ENCODE measurements at places on chromosomes 4 and X.

- no peak for DNase-seq
These were observed 236.7 kb downstream of the ASMT start for GRCh38 chrX:1851527-1851926.

DNA sequence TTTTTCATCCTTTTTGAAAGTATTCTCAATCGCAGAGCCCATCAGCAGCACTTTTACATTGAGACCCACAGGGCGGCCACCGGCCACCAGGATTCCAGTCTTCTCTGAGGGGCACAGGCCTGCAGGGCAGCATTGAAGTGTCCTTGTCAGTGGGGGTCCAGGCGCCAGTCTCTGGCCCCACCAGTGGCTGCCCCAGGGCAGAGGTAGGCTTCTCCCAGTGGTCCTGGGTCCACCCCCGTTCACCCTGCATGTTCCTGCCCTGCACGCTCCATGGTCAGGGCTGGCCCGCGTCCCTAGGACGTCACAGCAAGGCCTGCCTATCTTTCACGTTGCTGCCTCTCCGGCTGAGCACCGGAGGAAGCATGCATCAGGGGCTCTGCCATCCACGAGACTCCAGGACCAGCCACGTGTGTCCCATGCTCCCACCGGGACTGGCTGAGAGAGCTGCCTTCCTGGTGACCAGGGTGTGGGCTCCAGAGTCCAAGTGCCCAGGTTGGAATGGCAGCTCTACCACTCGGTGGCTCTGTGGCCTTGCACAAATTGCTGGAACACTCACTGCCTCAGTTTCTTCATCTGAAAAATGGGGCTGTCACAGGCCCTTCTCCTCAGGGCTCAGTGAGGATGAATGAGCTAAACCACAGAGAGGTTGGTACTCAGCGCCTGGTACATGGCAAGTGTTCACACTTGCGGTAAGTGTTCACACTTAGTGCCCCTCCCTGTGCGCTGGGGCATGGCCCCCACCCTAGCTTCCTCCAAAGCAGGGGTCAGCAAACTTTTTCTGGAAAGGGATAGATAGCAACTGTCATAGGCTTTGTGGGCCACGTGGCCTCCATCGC is 30.7 kb upstream of the JAKMIP1 start:
- no peak for DNase-seq

GRCh38 chr4:8238515-8239053 is 31.0 kb upstream of the HTRA3 start:
- DNase-seq, result no peak

GRCh38 chrX:16770970-16771482 is 15.2 kb upstream of the TXLNG start:
- no peak for DNase-seq

- DNase-seq, result no peak
These were observed 5.7 kb downstream of the MAGEE1 start for GRCh38 chrX:76433219-76433618.

DNA sequence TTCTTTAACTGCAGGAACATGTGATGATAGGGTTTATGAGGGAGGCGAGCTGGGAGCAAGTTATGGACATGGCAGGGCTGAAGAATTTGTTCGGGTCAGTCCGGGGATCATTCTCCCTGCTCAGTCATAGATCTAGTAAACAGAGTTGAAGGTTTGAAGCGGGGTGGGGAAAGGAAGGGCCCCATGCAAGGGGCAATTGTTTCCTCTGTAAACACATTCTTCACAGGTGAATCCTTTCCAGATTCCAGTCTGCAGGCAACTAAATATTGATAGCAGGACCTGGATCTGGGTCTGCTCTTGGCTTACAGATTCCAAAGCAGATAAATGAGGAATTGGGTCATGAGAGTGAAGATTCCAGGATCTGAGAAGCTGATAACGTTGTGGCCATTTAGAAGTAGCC is 44.3 kb upstream of the ARHGAP24 start:
- DNase-seq, result no peak

GRCh38 chr4:64539234-64539849 is 130.1 kb upstream of the TECRL start:
- DNase-seq, result peak; percentile 8

DNA sequence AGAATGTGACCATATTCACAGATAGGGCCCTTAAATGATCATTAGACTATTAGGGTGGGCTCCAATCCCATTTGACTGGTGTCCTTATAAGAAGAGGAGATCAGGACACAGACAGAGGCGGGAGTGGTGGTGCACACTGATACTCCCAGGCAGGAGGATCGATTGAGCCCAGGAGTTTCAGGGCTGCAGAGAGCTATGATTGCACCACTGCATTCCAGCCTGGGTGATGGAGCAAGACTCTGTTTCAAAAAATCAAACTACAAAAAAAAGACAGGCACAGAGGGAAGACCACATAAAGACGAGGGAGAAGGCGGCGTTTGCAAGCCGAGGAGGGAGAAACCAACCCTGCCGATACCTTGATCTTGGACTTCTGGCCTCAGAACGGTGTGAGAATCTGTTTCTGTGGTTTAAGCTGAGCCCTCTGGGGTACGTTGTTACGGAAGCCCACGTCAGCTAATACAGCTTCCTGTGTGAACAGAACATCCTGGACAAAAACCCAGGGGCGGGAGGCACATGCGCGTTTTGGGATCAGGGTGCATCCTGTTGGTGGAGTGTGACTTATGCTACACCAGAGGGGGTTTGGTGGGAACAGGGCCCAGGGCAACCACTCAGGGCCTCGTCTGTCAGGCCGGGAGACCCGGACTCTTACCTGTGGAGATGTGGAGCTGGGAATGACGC is 211.8 kb upstream of the PSAPL1 start:
- no peak for DNase-seq

GRCh38 chr4:121277194-121278105 is 103.4 kb downstream of the QRFPR start:
- DNase-seq, result no peak

DNA sequence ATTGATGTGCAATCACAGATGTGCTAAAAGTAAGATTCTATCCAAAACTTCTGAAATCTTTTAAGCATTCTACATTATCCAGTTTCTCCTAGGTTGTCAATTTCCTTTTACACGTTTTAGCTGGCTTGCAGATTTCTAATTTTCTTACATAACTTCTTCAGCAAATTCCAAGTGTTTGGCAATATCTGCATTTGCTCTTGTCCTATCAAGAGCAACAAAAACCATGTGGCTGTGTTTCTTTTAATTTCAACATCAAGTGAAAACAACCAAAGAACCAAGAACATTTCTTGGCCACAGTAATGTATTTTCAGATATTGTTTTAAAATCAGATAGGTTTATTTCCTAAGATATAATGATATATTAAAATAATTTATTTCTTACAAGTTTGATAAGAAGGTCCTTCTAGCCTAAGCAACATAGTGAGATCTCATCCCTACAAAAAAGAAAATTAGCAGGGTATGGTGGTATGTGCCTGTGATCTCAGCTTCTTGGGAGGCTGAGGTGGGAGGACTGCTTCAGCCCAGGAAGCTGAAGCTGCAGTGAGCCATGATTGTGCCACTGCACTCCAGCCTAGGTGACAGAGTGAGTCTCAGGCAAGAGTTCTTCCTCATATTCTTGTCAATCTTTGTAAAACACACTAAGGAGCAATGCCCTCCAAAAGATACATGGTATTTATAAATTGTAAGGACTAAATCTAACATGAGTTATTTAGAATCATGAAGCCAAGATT is 131.4 kb upstream of the NAP1L5 start:
- DNase-seq, result no peak

DNA sequence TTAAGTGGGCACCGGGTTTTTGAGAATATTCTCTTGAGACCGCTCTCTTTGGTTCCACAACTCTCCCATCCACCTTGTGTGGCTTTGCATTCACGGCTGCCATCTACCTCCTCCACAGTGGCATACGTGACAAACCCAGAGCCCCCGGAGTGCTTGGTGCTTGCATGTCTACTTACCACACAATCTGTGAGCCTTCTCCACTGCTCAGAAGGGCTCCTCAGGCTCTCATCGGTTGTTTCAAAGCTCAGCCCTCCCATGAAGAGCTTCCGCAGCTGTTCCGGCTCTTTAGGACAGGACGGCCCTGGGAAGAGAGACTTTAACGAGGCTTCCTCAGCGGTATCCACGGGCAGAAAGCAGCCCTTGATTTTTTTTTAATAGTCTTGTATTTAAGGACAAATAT is 167.6 kb upstream of the ANK2 start:
- no peak for DNase-seq

- DNase-seq, result no peak
These were observed 79.9 kb downstream of the SLC9A6 start for GRCh38 chrX:136065044-136065671.

GRCh38 chrX:13357925-13358324 is 38.1 kb upstream of the ATXN3L start:
- no peak for DNase-seq

GRCh38 chr4:156824451-156825060 is 147.0 kb downstream of the PDGFC start:
- no peak for DNase-seq

DNA sequence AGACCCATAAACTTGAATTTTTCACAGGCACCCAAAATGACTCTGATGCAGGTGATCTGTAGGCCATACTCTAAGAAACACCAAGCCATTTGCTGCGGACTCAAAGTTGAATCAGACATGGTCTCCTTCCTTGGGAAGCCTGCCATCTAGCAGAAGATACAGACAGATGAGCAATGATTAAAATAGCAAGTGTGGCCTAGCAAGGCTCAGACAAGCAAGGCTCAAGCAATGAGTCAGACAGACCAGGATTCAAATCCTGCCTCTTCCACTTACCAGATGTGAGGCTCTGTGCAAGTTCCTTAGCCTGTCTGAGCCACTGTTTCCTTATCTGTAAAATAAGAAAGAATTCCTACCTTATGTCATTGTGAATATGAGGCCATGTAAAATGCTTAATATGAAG is 2.3 kb downstream of the CCDC149 start:
- DNase-seq, result no peak

GRCh38 chrX:8969378-8969777 is 64.5 kb downstream of the FAM9B start:
- DNase-seq, result no peak

DNA sequence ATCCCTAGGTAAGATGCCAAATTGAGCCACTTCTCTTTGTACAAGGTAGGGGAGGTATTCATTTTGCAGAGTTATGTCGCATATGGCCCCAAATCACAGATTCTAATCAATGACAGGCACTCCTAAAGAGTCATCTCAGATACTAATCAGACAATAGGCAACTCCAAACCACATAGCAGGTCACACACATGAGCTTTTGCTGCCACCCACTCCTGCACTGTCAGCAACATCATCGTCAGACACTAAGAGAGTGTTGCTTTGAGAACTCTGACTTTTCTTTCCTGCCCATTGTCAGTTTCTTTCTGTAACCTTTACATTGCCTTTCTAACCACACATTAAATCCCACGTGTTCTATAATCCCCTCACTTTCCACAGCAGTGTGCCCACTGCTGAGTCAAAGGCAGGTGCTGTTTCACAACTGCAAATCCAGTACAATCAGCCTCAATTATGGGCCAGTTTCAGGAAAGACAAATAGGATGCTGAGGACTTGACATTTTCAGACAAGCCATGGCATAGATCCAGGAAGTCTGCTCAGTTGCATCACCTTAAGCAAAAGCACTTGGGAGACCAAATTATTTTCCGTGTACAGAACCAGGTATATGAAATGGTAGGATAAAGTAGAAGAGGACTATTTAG is 23.5 kb downstream of the TMEM31 start:
- no peak for DNase-seq

DNA sequence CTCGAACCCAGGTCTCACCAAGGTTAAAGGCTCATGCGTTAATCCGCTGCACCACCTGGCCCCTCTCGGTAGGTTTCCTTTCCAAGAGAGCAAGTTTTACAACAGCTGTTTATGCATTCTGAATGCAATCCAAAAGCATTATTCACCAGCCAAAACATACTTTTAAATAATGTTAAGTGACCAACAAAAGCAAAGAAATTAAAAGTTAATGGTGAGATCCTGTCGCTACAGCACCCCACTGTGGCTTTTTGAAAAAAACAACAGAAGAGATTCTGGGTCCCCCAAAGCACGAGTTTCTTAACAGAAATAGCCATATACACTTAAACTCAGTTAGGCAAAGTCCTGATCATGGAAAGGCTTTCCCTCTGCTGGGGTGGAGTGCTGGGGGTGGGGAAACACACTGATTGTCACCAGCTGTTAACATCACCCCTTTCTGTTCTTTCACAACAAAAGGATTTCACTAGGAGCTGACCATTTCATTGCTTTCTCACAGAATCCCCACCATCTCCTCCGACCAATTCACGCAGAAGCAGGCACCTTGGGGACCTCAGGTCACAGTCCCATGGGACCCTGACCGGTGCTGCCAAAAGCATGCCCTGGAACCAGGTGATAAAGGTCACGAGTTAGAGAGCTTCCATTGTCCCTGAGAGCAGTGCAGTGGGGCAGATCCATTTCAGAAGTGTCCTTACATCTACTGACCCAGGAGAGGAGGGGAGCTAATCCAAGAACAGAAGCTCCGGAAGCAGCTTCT is 51.2 kb downstream of the ZNF827 start:
- DNase-seq, result peak; percentile 37

Data from GM06990 (cell line).